SW 1271 (cell line): ENCODE measurements at places on chromosomes 13 and 19.

DNA sequence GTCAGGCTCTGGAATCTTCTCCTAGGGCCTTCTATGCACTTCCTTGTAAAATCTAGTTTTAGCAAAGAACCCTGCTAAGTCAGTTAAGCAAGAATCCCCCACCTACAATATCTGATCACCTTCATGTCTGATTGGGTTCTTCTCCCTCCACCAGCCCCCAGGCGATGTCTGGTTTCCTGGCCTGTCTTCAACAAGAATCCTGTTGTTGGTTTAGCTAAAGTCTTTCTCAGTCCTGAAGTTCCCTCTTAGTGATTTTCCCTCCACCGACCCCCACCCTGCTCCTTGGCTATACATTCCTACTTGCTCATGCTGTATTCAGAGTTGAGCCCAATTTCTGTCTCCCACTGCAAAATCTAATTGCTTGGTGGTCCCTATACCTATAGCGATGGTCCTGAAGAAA is 35.2 kb upstream of the SLC46A3 start:
- no peak for DNase-seq

DNA sequence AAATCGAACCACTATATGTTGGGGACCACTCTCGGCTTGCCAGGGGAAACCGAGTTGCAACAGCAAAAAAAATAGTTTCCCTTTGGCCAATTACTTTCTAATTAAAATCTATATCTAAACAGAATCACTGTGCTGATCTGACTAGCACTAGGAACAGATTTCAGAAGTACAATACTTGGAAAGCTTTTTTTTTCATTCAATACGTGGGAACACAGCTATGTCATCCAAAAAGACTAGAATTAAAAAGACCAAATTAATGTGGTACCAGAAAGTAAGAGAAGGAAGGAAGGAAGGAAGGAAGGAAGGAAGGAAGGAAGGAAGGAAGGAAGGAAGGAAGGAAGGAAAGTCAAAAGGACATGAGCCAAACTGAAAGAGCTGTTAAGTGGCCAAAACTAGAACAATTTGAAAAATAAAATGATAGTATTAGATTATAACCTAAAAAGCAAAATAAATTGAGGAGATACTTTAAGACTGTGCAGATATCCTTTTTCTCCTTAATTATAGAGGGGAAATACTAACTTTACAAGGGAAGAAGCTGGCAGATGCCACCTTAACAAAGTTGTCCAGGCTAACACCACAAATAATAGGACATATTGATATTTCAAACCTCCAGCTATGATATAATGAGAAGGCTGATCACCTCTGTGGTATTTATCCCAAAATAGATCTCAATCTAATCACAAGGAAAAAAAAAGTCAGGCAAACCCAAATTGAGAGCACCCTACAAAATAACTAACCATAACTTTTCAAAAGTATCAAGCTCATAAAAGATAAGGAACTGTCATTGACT is 63.9 kb downstream of the DIAPH3 start:
- no peak for DNase-seq

- DNase-seq, result no peak
These were observed 47.6 kb upstream of the GPI start for GRCh38 chr19:34317311-34317927.

- no peak for DNase-seq
These were observed 8.4 kb downstream of the NAPA start for GRCh38 chr19:47506459-47506858.

DNA sequence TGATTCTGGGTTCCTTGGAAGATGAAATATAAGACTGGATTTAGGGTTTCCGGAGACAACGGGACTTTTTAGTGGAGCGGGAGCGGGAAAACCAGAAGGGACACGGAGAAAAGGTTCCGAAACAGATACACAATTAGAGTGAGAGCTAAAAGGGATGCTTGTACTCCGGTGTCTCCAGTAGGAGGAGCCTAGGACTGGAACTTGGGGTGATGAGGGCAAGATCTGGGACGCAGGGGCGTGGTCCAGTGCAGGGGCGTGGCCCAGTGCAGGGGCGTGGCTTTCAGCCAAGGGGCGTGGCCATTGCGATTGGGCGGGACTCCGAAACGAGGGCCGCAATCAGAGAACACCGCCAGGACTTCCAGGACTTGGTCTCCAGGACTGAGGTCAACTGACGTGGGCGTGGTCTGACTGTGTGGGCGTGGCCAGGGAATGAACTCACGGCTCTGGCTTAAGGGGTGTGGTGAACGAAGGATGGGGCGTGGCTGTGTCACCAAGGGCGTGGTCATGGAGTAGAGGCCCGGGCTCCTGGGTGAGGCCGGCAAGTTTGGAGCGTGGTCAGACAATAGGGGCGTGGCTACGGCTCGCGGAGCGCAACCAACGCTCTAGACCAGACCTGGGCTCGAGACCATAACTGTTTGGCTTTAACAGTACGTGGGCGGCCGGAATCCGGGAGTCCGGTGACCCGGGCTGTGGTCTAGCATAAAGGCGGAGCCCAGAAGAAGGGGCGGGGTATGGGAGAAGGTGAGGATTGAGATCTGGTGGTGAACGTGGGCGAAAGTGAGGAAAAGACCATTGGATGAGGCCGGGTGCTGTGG is at the start of gene DKKL1:
TSS of gene DKKL1 (plus strand) at position 610 of the 815 bp plus-strand sequence. CDS start at position 732, 122 bp downstream.
- DNase-seq, result peak; percentile 89
